AG09309 (cell line): ENCODE measurements at places on chromosomes 11 and 22.

- peak; percentile 97 for DNase-seq
Observed at GRCh38 chr11:17256512-17256911, 20.0 kb upstream of the NUCB2 start.

DNA sequence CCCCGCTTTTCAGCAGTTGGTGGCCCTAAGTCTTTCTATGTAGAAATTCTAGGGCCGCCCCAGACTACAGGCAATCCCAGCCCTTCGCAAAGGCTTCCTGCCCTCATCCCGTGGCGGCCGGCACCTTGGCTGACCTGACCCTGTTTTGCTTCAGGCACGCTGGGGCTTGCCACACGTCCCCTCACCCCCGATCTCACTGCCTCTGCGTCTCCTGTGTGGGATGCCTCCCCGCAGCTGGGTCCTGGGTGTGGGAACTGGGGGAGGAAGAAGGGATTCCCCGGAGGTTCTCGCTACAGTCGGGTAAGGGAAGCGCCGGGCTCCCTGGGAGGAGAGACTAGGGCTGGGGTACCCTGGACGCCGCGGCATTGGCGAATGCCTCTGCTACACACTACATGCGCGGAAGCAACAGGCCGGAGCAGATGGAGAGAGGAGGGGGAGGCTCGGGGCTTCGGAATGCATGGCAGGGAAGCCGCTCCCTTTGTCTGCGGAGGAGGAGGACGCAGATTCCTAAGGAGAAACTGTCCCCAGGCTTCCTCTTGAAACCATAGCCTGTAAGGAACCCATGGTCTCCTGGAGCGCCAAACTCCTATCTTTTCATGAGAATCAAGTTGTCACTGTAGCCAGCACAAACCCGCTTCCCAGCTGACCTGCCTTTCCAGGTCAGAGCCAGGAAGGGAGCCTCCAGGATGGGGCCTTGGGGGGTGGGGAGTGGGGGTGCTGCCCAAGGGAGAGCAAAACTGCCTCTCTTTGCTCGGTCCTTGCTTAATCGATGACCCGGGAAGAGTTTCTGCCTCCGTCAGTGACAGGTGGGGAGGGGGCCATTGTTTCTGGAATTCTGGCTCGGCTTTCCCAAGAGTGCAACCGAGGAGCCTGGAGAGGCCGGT lies 1.4 kb downstream of the DTX4 start:
- no peak for DNase-seq

DNA sequence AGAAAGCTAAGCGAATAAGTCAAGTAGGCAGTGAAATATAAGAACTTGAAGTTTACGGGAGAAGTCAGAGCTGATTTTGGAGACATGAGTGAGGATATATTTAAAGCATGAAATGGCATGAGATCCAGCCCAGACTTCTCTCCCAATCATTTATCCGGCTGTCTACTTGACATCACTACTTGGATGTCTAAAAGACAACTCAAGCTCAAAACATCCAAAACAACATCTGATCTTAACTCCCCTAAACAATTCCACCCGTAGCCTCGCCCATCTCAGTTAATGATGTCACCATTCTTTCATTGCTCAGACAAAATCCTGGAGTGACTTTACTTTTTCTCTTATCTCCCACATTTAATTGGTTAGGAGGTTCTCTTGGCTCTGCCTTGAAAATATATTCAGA lies 44.5 kb downstream of the WEE1 start:
- DNase-seq: peak; percentile 69

DNA sequence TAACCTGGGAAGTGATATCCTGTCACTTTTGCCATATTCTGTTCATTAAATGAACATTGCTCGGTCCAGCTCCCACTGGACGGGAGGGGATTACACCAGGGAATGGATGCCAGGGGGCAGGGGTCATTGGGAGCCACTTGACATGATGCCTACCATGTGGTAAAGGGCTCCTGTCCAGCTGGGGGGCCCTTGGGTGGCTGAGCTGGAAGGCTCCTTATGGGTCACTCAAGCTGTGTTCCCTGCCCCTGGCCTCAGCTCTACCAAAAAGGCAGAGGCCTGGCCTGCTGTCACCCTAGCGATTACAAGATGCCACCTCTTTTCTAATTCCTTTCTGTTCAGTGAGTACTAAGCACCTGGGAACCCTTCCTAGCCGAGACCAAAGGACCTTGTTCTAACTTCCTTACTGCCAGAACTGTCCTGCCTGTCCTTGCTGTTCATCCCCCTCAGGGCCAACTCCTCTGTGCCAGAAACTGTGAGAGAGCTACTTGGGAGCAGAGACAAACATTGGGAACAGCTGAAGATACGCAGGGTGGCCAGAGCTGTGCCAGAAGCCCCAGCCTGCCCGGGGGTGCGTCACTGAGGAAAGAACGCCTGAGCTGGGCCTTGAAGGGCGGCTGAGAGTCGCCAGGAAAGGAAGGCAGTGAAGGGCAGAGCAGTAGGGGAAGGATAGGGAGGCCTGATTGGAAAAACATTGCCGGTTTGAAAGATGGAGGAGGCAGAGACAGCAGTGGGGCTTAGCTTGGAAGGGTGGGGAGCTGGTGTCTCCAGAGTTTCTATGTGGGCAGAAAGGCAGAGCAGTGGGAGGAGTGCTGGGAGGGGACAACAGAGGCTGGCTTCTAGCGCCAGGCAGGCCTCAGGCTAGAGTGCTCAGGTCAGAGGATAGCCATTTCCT lies 12.7 kb upstream of the UVRAG start:
- no peak for DNase-seq

GRCh38 chr11:16013649-16014275 lies 342.6 kb downstream of the SOX6 start:
- DNase-seq: no peak

GRCh38 chr11:73521621-73522020 lies 76.3 kb downstream of the FAM168A start:
- DNase-seq: no peak

GRCh38 chr22:23939017-23939357 lies 22.0 kb downstream of the GSTT2B start:
- no peak for DNase-seq

GRCh38 chr11:29159552-29160465 lies 857.0 kb downstream of the KCNA4 start:
- DNase-seq: peak; percentile 34

- DNase-seq: no peak
Observed at GRCh38 chr11:57474803-57475115, 14.4 kb downstream of the RTN4RL2 start.

DNA sequence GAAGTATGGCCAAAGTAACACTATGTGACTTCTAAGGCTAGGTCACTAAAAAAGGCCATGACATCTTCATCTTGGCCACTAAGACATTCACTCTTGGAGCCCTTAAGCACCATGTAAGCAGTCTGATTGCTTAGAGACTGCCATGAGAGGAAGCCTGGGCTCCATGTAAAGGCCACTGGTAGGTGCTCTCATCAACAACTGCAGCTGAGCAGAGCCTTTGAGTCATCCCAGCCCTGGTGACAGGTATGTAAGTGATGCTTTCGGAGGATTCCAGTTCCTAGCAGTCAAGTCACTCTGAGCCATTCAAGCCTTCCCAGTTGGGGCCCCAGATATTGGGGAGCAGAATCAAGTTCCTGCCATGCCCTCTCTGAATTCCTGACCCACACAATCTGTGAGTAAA lies 26.2 kb downstream of the GAB2 start:
- DNase-seq: no peak

- DNase-seq: no peak
Observed at GRCh38 chr11:20248871-20249270, 88.6 kb upstream of the DBX1 start.

GRCh38 chr11:34502949-34503348 lies 10.6 kb downstream of the ELF5 start:
- no peak for DNase-seq

DNA sequence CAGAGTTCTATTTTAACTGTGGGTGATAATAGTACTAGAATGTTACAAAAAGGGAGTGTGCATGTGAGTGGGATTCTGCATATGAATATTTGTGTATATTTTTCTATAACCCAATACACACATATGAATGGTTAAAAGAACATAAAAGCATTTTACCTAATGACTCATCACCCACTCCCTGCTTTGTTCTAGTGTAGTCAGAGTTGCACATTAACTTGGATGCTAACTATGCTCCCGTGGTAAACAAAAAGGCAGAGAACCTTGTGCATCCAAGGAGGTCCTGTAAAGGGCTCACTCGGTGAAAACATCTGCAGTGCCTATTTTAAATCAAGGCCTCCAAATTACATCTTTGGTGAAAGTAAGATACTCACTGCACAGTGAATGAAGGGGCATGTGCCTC lies 1289.4 kb downstream of the LRRC4C start:
- DNase-seq: no peak

DNA sequence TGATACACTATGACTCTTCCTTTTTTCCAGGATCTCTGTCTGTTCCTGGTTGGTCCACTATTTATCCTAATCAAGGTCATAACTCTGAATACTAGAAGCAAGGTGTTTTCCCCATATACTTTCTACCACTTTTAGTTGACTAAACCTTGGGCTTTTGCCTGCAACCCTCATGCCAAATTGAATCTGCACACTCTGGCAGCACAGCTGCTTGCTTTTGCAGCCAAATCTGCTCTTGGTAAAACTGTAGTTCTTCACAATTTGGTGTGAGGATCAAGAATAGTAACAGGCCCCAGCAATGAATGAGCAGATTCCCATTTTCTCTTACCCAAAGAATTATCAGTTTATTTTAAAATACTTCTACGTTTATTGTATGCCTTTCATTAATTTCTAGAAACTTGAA lies 586.5 kb upstream of the CNTN5 start:
- no peak for DNase-seq

- DNase-seq: peak; percentile 67
Observed at GRCh38 chr11:65317025-65317786, 2.5 kb downstream of the CDC42EP2 start.

DNA sequence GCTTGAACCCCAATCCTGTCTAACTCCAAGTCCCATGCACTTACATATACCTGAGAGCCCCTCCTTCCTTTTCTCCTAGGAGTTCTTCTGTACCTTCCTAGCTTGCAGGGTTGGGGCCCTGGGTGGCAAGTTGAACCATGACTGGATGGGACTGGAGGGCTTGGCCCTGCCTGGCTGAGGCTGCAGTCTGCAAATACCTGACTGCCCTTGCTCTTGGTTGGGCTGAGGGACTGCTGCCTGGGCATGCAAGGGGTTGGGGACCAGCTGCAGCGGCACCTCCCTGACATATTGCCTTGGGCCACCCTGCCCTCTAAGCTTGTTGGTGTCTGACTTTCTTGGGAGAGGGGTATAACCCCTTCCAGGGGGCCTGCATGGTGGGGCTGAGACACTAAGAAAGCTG lies 9.8 kb upstream of the SLC39A13 start:
- no peak for DNase-seq

GRCh38 chr22:19809741-19810140 lies 44.9 kb downstream of the GNB1L start:
- no peak for DNase-seq

GRCh38 chr11:32438866-32439489 lies 3.6 kb upstream of the WT1 start:
- DNase-seq: no peak

DNA sequence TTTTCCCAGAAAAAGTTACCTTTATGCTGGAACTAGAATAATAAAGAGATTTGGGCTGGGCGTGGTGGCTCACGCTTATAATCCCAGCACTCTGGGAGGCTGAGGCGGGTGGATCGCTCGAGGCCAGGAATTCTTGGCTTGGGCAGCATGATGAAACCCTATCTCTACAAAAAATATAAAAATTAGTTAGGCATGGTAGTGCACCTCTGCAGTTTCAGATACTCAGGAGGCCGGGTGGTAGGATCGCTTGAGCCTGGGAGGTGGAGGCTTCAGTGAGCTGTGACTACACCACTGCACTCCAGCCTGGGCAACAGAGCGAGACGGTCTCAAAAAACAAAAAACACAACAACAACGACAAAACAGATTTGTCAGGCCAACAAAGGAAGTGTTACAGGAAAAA lies 119.3 kb upstream of the OR9Q1 start:
- DNase-seq: no peak

GRCh38 chr11:57801183-57801485 lies 39.5 kb downstream of the CTNND1 start:
- DNase-seq: no peak

DNA sequence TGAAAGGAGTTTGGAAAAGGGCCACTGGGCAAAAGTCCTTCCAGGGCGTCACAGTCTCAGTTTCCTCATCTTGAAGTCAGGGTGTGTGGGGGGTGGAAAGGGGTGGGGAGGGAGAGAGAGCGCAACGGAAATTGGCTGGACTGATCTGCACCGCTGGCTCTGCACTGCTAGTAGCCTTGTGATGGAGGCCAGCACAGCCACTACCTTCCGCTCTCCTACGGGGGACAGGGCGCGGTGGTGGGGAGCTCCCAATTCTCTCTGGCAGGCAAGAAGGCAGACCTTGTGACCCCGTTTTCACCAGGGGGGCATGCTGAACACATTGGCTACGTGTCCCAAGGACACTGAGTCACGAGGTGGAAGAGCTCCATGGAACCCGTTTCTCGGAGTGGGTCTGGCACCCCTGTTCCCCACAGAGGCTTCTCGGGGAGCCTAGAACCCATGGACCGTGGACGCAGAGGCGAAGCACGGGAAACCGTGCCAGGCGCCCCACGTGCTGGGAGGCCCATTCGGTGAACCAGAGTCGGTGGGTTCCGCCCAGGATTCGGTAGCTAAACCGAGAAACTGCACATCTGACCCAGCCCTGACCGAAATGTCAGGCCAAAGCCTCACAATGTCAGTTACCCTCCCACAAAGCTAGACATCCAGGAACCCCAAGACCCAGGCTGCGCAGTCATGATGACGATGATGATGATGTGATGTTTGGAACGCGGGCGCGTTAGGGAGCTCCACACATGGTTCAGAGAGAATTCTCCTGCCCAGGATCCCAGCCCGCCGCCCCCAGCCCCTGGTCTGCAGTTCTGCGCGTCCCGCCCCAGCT lies 28.3 kb upstream of the WNT11 start:
- no peak for DNase-seq

DNA sequence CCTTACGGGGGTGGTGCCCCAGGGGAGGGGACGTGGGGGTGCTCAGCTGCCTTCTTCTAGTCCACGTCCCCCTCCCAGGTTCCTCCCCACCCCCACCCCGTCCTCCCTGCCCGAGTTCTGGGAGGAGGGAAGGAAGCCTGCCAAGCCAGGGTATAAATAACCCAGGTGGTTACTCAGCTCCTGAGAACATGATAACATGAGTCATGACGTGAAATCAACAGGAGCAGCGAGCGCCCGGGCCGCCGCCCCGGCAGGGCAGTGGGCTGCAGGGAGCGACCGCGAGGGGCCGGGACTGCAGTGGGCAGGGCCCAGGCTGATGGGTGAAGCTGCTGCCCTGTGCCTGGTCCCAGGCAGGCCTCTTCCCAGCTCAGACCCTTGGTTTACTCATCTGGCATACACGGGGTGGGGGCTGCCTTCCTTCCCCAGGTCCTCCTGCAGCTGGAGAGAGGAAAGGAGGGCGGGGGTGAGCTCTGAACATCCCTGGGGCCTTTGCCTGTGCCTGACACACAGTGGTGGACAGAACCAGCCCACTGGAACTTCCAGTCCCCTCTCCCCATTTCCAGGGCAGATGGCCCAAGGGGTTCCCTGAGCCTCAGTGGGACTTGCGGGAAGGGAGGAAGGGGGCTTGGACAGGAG lies 8.8 kb upstream of the PDGFB start:
- DNase-seq: peak; percentile 31
